Right hindlimb (tissue), 1 donor: ENCODE measurements at places on chromosomes 11 and 22.

GRCh38 chr11:2684581-2684980 is 15.2 kb downstream of the KCNQ1OT1 start:
- peak; percentile 13 for DNase-seq

DNA sequence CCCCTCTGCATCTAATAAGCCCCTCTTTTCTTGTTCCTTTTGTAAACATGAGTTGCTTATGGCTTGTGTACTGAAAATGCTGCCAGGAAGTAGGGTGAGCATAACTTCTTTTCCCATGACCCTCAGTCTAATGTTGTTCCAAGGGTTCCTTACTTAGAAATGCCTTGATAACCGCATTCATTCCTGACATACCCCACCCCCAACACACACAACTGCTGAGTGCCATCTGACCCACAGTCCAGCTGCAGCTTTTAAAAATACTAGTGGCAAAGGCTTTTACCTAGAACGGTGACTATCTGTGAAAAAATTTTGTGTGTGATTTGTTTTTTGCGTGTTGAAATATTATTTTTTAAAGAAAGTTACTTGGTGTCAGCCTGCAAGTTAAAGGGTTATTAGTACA is 52.6 kb downstream of the ARHGAP42 start:
- DNase-seq, result peak; percentile 40

- DNase-seq, result no peak
Measured at GRCh38 chr11:21921151-21921550, 271.7 kb upstream of the ANO5 start.

DNA sequence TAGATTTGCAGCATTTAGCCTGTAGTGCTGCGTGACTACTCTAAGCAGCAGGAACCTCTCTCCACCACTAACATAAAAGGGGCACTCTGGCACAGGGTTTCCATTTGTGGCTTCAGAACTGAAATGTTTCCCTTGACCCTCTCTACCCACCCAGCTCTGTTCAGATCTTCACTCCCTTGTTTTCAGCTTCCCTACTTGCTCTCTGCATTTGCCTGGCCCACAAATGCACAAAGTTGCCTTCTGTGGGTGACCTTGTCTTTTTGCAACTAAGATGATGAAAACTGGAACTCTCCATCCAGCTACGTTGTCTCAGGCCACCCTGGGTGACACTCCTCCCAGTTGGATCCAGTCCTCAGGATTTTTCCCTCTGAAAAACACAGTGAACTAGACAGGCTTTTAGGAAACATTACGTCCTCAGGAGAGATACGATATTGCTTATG is 19.8 kb upstream of the PSMA1 start:
- DNase-seq, result no peak

DNA sequence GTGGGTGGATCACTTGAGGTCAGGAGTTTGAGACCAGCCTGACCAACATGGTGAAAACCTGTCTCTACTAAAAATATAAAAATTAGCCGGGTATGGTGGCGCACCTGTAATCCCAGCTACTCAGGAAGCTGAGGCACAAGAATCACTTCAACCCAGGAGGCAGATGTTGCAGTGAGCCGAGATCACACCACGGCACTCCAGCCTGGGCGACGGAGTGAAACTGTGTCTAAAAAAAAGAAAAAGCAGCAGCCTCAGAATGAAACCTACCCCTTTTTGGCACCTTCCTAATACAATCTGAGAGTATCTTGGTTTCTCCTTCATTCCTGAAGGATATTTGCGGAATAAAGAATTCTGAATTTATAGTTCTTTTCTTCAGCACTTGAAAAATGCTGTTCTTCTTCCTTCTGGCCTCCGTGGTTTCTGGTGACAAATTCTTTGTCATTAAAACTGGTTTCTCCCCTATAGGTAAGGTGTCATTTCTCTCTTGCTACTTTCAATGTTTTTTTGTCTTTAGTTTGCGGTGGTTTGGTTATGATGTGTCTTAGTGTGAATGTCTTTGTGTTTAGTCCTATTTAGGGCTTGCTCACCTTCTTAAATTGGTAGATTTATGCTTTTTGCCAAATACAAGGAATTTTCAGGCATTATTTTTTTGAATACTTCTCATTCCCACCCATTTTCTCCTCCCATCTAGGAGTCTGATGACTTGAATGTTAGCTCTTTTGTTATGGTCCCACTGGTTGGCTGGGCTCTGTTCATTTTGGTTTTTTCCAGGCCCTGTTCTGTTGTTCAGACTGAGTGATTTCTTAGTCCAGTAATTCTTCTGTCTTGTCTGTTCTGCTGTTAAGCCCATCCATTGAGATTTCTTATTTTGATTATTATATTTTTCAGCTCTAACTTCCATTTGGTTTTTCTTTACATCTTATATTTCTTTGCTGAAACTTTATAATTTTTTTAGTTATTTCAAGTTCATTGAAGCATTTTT is 15.4 kb downstream of the ASRGL1 start:
- no peak for DNase-seq

- DNase-seq, result no peak
Measured at GRCh38 chr11:88043149-88043548, 132.1 kb downstream of the RAB38 start.

GRCh38 chr11:130414107-130415080 is 14.0 kb downstream of the ADAMTS8 start:
- no peak for DNase-seq

- peak; percentile 21 for DNase-seq
Measured at GRCh38 chr11:4704054-4704789, at the start of gene MMP26. Gene MMP26 (plus strand): TSS chr11:4704784.

DNA sequence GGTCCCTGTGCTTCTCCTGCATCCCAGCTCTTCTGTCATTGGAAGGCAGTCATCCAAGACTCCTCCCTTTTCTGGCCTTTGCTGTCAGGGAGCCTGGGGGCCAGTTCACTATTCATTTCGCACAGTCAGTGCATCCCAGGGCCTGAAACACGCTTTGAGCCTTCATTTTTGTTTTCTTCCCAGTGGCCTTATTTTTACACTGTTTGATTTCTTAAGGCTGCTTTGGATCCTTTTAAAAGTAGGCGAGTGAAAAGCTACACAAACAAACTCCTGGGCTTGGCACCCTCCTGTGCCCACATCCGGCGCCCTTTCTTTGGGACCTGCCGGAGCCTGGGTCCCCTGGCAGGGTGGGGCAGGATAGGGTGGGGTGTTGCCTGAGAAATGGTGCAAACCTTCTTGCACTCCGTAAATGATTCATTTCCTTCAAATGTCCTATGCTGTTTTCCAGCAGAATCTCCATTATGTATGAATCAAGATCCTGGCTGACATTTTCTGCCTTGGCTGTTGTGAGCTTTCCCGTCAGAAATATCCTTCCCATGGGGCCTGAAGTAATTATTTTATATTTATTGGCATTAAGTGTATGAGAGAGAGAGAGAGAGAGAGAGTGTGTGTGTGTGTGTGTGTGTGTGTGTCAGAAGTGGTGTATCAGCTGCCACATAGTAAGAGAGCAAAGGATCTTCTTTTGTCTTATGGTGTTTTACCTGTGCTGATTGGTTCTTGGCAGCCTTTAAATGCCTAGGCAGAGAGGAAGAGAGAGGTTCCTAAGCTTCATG is 45.6 kb downstream of the BCR start:
- DNase-seq, result peak; percentile 69

- no peak for DNase-seq
Measured at GRCh38 chr11:97110376-97110775, 720.6 kb downstream of the JRKL start.

GRCh38 chr11:44889266-44889665 is 61.4 kb downstream of the TP53I11 start:
- no peak for DNase-seq

DNA sequence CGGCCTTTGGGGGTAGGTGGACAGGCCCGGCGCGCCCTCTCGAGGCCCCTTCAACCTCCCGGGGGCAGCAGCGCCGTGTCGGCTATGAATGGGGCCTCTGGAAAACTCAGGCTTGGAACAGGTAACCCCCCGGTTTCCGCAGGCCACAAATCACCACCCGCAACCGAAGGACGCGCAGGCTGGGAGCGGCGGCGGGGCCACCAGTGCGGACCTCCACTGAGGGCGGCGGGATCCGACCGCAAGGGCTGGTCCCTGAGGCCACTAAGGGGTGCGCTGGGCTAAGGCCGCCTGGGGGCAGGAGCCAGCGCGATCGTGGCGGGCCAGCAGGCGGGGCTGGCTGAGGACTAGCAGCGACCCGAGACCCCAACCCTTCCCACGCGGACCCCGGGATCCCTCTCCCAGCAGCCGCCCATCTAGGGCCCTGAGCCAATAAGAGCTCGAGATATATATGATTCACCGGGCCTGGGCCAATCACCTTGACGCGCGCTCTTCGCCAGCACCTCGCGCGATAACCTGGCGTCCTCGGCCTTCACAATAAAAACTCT is 609 bp upstream of the ATF4 start:
- peak; percentile 99 for DNase-seq

GRCh38 chr11:71433648-71434450 is 14.3 kb downstream of the DHCR7 start:
- DNase-seq, result no peak

DNA sequence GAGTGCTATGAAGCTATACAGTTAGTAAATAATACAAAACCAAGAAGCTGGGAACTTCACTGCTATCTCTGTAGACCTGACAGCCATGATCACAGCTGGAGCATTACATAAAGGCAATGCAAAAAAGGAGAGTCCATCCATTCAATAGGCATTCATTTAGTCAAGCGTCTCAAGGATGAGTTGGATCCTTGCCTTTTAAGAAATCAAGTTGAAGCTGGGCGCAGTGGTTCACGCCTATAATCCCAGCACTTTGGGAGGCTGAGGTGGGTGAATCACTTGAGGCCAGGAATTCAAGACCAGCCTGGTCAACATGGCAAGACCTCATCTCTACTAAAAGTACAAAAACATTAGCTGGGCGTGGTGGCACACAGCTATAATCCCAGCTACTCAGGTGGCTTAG is 48.1 kb upstream of the ALKBH3 start:
- DNase-seq, result no peak

GRCh38 chr11:9643751-9644150 is 20.1 kb upstream of the SWAP70 start:
- no peak for DNase-seq
